ENCODE measurements at places on chromosomes 1 and 21. TPM values are rescaled to one million over a fixed set of nuclear protein-coding genes. Genes with fewer than 3 reads are reported as not detected.

ENO1 gene
- 667 TPM for total RNA-seq

ADAMTS4 gene
- total RNA-seq, result 0.93 TPM

TLCD4 gene
- total RNA-seq, result 5.5 TPM

C1orf146 gene
- total RNA-seq, result not detected

RIMS3 gene
- total RNA-seq, result 5.0 TPM

DNA sequence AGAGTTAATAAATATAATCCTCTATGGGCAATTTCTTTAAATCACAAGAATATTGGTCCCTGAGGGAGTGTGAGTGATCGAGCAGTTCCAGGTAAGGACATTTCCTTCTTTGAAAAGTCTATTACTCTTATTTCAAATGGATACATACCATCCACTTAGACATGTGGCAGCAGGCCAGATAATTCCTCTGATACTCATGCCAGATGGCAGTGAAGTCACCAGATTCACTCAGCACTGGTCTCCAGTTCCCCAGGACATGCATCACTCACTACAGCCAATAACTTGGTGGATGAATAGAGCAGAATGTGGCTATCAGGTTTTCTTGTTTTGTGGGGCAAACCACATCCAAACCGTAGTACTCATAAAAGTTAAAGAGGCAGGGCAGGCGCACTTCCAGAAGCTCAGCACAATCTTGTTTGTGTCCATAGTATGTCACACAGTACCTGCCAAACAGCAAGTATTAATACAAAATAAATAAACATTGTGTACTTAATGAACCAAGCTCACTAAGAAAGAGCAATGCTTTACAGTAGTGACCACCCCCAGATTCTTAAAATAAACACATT is 74.2 kb upstream of the CD53 start:
- no peak for DNase-seq

DNA sequence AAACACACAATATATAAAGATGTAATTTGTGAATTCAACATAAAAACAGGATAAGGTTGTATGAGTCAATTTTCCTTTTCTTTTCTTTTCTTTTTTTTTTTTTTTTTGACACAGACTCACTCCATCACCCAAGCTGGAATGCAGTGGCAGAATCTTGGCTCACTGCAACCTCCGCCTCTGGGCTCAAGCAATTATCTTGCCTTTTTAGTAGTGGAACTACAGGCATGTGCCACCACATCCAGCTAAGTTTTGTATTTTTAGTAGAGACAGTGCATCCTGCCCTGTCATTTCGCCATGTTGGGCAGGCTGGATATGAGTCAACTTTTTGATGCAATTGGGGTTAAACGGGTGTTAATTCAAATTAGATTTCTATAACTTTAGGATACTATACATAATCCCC is 10.3 kb upstream of the SPRR2B start:
- DNase-seq, result no peak

GRCh38 chr1:2393471-2393877 is 1.8 kb downstream of the RER1 start:
- no peak for DNase-seq

GRCh38 chr1:37948166-37948565 is 1.3 kb upstream of the INPP5B start:
- DNase-seq, result no peak

- no peak for DNase-seq
Measured at GRCh38 chr1:176243746-176244145, 36.7 kb upstream of the COP1 start.

DNA sequence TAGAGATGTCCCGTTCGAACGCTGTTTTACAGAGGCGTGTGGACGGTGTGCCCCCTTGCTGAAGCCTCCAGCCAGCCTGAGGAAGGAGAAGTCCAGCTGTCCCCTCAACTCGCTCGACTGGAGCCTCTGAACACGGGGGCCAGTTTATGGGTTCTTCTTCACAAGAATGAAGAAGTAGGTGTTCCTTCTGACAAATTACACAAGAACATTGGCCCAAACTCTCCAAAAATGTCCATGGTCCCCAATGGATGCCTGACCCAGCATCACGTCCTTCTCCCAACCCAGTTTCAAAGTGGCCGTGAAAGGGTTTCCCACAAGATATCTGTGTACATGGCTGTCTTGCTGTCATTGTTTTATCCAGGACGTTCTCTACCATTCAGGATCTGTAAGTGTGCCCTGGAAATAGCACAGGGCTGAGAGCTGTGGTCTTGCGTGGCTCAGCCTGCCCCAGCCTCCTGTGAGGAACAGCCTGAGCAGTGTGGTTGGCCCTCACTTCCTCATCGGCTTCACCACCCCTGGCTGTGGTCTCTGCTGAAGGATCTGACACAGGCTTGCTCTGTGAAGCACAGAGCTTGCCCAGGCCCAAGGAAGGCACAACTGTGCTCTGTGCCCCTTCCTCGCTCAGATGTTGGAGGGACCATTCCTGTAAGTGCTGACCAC is 1.0 kb upstream of the S100B start:
- DNase-seq, result no peak

GRCh38 chr1:180151508-180151907 is 3.2 kb upstream of the QSOX1 start:
- no peak for DNase-seq

GRCh38 chr21:42855937-42856335 is 23.4 kb downstream of the WDR4 start:
- no peak for DNase-seq

GRCh38 chr1:203691447-203691846 is 64.8 kb downstream of the ATP2B4 start:
- no peak for DNase-seq

DNA sequence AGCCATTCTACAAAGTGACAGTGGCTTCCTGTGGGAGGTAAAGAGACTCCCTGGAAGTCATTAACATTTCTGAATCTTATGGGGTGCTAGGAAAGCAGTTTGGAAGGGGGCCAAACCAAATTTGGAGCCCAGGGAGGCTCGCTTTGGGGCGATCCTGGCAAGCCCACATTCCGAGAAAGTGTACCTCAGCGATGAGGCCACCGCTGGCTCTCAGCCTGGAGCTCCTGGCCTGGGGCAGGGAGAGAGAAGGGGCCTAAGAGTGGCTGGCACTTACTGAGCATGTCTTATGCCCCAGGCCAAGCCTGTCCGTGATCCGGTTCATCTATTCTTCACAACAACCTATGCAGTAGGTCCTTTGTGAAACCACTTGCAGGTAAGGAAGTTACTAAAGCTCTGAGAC is 98.8 kb downstream of the CCDC185 start:
- DNase-seq, result no peak

GRCh38 chr1:230868736-230869385 is 540 bp upstream of the C1orf198 start:
- DNase-seq, result peak; percentile 82

- DNase-seq, result no peak
Measured at GRCh38 chr1:73637264-73637663, 560.7 kb downstream of the LRRIQ3 start.

DNA sequence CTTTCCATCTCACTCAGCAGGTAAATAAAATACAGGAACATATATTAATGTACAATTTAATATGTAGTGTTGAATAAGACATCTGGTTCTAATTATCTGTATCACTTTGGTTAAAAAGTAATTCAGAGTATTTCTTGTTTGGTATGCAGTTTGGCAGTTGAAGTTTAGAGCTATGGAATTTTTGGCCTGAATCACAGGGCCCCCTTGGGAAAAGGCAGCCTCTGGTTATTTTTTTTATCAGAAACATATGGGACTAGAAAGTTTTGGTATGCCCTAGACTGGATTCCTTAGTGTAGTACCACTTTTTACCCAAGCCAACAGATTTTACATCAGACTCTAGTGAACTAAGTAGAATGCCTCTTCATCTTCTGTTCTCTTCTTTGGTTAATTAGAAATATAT is 26.4 kb downstream of the CNST start:
- DNase-seq, result no peak

Data from suprapubic skin (tissue), 4 donors.